ENCODE measurements at places on chromosomes 4 and X.

DNA sequence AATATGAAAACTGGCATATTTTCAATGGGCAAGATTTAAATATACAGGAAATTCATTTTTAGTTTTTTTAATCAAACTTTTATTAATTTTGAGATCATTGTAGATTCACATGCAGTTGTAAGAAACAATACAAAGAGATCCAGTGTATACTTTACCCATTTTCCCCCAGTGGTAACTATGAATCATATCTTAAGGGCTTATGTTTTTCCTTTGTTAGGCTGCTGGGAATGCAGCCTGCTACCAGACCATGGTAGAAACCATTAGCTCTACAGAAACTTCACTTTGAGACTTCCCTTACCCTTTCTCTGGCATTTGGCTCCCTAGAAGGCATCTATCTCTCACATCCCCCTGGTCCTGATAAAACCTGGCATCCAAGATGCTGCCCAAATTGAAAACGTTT is 147.6 kb upstream of the EOLA2 start:
- no peak for DNase-seq

GRCh38 chr4:57100979-57101651 is 9.1 kb downstream of the IGFBP7 start:
- no peak for DNase-seq

DNA sequence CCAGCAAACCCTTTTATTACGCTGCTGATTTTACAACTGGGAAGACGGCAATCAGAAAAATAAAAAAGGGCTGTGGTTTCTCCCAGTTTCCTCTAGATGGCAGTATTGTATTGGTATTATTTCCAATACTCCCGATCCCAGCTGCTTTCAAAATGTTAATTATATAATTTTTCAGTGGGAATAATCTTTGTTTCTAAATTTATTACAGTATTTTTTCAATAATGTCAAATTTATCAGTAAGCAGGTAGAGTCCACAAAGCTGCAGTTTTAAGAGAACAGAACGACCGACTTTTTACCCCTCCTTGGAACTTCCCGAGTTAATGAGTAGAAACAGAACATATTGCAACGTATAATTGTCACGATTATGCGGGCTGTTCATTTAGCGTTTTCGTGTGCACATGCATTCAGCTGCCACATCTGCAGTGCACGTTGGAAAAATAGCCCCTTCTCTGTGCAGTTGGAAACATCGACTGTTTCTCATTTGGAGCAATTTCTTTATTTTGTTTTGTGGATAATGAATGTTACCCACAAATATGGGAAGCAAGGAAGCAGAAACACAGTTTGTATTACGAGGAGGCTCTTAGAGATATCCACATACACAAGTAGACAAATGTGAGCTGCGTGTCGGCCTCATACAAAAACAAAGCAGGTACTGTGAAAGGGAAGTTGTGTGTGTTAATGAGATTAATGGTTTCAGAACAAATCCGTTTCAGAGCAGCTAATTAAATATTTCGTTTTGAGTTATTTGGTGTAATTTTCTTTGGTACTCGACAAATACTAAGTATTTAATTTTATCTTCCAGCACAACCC is 188.0 kb downstream of the STIM2 start:
- peak; percentile 23 for DNase-seq

DNA sequence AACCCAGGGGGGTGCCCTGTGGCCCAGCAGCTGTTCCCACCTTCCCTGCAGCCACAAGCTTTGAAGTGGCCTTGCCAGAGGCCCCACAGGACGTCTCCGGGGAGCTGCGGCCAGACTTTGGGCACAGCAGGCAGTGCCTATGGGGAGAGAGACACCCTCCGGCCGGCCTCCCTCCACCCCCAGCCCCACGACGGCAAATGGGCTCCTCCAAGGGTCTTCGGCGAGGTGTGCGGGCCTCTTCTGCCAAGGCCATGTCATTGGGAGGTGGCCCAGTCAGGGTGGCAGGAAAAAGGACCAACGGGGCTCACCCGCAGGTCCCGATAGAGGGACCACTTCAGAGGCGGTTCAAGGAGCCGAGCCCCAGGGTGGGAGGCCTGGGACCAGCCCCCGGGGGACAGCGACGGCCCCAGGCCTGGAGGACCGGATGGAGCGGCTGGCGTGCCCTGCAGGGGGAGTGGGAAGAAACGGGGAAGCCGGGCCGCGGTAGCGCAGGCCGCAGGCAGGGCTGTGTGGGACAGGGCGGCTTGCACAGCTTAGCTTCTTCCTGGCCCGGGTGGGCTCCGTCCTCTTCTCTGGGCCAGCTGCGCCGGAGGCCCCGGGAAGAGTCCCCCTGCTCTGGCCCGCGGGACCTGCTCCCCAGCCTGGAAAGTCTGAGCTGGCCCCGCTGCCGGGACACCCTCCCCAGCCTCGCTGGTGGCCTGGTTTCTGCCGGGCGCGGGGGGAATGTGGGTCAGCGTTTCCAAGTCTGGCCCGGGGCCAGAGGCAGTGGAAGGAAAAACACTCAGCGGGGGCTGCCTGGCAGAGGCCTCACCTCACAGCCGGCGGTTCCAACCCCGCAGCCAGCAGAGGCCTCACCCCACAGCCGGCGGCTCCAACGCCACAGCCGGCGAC is 21.9 kb upstream of the SPON2 start:
- no peak for DNase-seq

- DNase-seq = peak; percentile 54
These were observed 999.0 kb upstream of the ADGRL3 start for GRCh38 chr4:60201052-60201673.
